ENCODE measurements at places on chromosomes 1 and 21.

DNA sequence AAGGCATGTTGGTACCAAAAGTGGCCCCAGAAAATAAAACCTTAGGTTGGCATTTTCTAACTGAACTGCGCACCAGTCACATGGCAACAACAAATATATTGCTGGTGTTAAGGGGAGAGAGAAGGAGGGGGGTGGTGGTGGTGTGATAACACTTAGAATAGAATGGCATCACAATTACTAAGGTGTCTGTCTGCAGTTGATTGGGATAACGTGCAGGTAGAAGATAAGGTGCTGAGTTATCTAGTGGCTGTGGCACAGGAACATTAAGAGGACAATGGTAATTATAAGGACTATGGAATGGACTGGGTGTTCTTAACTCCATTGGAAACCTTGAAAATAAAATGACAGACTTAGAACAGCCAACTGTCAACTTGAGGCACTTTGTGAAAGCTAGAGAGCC lies 1.4 kb upstream of the YIPF1 start:
- no peak for DNase-seq

DNA sequence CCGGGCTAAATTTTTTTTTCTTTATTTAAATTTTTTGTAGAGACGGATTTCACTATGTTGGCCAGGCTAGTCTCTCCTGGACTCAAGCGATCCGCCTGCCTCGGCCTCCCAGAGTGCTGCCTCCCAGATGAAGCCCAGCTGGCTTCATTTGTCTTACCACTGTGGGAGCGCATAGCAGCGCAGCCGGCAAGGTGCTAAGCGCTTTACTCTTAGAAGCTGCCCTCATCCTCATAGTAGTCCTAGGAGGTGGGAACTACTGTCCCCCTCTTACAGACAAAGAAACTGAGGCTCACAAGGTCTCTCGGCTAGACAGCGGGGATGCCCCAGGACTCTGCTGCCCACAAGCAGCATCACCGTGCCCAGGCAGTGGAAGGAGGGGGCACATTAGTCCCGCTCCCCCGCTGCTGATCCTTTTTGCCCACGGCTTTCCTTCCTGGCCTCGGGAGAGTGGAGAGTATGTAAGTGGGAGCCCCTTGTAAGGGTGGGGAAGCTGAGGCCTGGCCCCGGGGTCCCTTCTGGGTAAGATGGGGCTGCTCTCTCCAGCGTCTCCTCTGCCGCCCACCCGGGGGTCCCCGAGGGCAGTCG lies 726 bp downstream of the TMEM54 start:
- no peak for DNase-seq

- peak; percentile 40 for DNase-seq
Observed at GRCh38 chr1:246117066-246117791, 389.9 kb downstream of the SMYD3 start.

GRCh38 chr1:10836726-10837125 lies 40.3 kb upstream of the CASZ1 start:
- no peak for DNase-seq

DNA sequence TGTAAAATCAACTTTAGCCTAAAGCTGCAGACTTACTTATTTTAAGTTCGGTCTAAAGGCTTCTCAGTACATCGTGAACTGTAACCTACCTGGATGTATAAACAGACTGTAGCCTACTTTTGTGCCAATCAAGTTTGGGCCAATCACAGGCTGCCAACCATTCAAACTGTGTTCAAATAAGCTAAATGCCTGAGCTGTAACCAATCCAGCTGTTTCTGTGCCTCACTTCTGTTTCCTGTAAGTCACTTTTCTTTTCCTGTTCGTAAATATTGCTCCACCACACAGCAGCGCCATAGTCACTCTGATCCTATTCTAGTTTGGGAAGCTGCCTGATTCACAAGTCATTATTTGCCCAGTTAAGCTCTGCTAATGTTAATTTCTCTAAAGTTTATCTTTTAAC lies 37.5 kb upstream of the SLAMF9 start:
- DNase-seq = no peak

- DNase-seq = no peak
Observed at GRCh38 chr1:46058936-46059335, 73.5 kb downstream of the PIK3R3 start.

DNA sequence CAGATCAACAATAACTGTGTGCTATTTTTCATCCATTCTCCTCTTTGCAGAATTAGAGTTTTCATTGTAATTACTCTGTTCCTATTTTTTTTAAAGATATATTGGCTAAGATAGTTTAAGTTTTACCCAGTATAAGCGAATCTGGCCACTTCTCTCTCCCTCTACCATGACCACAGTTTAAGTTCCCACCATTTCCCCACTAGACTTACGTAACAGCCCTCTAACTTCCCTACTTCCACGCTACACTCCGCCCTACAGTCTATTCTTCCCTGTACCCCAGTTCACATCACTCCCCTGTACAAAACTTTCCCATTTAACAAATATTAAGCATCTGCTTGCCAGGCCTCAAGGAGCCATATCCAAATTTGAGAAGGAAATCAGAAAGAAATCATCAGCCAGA lies 16.5 kb downstream of the CTSK start:
- no peak for DNase-seq

DNA sequence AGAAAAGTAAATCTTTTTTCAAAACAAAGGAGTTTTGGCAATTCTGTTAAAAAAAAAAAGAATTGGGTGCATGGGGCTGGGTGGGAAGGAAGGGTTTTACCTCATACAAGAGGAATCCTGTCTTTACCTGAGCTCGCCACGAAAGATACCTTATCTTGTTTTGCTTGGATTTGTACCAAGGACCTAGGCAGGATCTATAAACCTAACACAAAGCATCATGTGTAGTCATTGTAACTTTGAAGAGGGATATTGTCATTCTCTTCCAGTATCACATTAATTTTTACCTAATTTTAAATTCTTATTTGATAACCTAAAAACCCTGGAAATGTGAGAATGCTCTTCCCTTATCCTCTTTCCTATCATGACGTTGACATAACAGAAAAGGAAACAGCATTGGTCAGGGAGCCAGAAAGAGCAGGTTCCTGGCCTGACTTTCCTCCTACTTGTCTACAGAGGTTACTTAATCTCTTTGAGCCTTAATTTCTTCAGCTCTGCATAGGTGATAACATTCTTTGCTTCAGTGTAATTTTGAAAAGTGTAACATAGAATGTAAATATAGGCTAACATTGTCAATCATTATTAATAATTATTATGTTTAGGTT lies 4.0 kb upstream of the LAMC1 start:
- no peak for DNase-seq

GRCh38 chr1:39672551-39672947 lies 642 bp upstream of the NT5C1A start:
- no peak for DNase-seq

- DNase-seq = peak; percentile 10
Observed at GRCh38 chr1:46219551-46220520, 16.7 kb downstream of the LURAP1 start.

DNA sequence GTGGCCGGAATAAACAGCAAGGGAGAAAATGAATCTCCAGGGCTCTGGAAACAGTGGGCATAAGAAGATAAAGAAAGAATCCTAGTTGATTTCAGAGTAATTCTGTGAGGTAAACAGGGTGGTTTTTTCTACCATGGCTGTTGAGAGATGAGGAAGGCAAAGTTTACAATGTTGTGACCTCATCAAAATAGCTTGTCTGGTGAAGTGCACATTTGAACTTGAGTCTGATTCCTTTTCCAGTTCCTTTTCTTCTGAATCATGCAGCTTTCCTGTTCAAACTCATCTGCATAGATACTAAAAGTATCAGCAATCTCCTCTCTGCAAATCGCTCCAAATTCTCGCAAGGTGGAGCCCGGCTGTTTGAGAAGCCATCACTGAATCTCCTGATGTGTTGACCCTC lies 161.7 kb downstream of the PLPP3 start:
- DNase-seq = no peak

DNA sequence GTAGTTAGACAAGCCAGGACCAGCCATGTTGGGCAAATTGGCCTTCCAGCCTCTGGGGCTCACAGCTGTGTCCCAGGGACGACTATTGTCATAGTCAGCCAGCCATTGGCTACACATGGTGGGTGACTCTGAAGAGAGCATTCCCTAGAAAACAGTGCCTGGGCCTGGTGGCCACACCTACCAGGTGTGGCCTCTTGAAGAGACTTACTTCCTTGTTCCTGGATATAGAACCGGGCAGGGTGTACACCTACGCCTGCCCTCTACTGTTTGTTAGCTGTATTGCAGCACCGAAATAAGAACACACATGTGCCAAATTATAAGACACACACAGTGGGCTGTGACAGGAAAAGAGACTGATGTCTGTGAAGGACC lies 134.6 kb upstream of the ARHGEF16 start:
- DNase-seq = peak; percentile 46

GRCh38 chr1:35179908-35180307 lies 13.0 kb downstream of the SFPQ start:
- DNase-seq = no peak

GRCh38 chr1:237562242-237562823 lies 328.4 kb downstream of the ZP4 start:
- peak; percentile 57 for DNase-seq

DNA sequence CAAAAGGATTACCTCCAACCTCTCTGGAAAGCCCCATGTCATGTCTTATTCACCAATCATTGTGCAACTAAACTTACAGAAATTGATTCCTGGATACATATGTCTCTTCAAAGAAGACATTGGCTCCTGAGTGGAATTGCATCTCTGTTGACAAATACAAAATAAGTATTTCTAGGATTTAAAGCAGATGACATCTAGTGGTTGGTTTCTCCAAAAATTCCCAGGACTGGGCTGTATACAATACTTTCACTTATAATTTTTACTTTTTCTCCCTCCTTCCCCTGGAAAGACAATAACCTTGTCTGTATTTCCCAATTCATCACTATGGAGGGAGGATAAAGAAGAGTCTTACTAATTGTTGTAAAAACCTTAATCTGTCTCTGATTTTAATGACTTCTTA lies 1347.4 kb downstream of the NCAM2 start:
- no peak for DNase-seq

Measured in COR-L47 (cell line).